ENCODE measurements at places on chromosomes 5 and 9.
A peak's percentile ranks its signal among the peaks of the same experiment; 100 is the strongest.

GRCh38 chr5:138469540-138470321 lies 4.5 kb downstream of the EGR1 start:
- peak; percentile 81 for DNase-seq

GRCh38 chr5:152593388-152593787 lies 188.3 kb upstream of the NMUR2 start:
- DNase-seq = no peak

GRCh38 chr5:175698401-175699115 lies 40.7 kb downstream of the HRH2 start:
- DNase-seq = no peak

DNA sequence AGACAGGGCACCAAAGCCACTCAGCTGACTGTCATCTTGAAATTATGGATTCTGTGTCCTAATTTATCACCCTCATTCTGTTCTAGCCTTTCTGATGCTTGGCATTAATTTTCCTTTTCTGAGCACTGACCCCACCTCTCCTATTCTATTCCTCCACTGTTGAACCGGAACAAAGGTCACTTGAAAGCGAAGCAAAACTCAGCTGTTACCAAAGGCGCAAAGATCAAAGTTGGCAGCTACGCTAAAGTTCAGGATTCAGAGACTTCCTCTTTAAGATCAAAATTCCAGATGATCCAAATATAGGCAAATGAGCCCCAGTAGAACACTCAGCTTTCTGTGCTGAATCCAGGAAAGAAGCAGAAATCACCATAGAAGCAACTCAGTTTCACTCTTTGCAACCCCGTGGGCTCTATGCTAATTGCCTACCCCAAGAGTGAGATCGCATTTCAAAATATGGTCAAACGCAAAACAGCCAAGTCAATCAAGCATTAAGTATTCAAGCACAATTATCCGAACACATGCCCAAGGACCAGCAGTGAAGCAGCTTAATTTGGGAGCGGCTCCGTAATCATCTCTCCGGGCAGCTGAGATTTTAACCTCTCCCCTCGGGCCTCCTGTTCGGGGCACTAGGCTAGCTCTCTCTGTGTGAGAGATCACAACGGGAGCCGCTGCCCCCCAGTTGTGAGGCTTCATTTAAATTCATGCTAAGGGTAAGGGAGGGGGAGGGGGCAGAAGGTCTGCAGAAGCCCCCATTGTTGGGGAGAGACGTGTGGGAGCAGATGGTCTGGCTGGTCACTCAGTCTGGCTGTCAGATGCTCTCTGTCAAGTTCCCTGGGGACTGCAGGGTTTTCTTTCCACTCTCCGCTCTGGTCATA lies 288.6 kb downstream of the ELAVL2 start:
- DNase-seq = no peak

GRCh38 chr5:161895514-161895913 lies 47.6 kb downstream of the GABRA1 start:
- DNase-seq = no peak

GRCh38 chr5:131959906-131960305 lies 14.4 kb upstream of the MEIKIN start:
- DNase-seq = no peak

DNA sequence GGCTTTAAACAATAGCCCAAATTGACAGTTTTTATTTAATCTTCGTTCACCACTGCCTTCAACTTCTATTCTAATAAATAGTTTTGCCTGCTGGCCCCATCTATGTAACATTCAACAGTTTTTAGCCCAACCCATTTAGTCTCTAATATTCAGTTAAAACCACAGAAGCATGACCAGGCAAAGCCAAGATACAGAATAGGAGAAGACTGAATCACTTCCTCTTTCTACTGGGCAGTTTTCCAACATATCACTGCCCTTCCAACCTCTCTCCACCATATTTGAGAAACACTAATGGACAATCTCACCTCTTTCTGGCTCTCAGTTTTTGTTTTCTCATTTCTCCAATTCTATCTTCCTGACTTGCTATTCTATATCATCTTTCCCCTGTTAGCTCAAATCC lies 352.9 kb downstream of the DNAH5 start:
- DNase-seq = no peak

GRCh38 chr5:39040875-39041274 lies 33.3 kb downstream of the RICTOR start:
- DNase-seq = no peak

DNA sequence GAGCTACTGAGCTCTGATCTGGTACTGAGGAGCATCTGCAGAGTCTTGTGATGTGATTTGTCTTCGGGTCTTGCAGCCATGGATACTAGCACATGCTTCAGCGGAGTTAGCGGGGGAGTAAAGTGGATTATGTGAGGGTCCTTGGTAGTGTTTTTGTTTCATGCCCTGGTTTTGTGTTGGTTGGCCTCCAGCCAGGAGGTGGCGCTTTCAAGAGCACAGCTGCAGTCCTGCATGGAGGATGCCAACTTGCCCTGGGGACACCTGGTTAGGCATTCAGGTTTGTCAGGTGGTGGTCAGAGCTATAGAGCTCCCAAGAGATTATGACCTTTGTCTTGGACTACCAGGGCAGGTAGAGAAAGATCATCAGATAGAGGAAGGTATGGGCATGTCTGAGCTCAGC lies 185.8 kb upstream of the CDH6 start:
- DNase-seq = no peak

DNA sequence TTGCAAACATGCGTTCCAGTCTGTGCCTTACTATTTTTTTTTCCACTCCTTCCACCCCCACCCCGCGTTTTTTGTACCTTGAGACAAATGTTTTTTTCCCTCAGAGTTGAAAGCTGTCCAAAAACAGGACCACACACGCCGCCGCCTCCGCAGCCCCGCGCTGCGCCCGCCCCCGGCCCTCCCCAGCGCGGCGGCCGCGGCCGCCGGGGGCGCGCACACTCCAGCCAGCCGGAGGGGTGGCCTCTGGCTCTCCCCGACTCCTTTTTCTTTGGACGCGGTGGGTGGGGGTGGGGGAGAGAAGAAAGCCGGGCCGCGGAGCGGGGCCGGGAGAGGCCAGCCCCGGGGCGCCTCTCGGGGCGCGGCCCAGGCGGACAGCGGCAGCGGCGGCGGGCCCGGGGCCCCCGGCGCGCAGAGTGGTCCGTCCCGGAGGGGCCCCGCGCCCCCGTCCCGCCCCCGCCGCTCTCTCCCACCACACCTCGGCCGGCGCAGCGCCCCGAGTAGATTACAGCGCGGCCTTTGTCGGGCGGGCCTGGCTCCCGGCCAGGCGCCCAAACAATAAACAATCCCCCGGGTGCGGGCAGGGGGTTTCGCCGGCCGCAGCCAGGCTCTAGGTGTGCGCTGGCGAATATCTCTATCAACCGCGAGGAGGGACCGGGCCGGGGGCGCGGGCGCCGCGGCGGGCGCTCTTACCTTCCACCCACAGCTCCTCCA lies 10.9 kb downstream of the PTCH1 start:
- no peak for DNase-seq

- DNase-seq = no peak
Observed at GRCh38 chr5:142678529-142678928, 7.4 kb downstream of the FGF1 start.

GRCh38 chr9:23556459-23556858 lies 269.6 kb downstream of the ELAVL2 start:
- no peak for DNase-seq

GRCh38 chr9:91427873-91428272 lies 4.2 kb upstream of the NFIL3 start:
- no peak for DNase-seq

- DNase-seq = no peak
Observed at GRCh38 chr9:132858751-132859150, 19.3 kb downstream of the AK8 start.

DNA sequence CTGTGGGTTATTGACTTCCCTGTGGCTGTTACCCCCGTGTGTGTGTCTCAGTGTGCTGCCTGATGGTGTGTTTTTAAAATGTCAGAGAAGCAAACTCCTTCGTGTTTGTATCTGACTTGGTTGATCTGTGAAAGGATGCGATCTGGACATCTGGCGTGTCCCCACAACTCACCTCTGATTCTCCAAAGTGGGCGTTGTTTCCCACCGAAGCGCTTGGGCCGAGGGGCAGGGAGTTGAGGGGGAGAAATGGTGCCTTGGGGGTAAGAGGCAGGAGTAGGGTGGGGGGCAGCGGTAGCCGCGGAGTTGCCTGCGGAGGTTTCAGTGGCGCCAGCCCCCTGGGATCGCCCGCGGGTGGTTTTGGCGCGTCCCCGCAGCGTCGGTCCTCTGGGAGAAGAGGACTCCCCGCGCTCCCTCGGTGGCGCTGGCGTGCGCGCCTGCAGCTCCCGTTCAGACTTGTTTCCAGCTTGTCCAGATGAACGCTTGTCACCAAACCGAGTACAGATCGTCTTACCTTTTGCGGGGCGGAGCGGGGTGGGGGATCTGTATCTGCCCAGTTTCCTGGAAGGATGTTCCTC lies 1.1 kb downstream of the MAST4 start:
- no peak for DNase-seq

DNA sequence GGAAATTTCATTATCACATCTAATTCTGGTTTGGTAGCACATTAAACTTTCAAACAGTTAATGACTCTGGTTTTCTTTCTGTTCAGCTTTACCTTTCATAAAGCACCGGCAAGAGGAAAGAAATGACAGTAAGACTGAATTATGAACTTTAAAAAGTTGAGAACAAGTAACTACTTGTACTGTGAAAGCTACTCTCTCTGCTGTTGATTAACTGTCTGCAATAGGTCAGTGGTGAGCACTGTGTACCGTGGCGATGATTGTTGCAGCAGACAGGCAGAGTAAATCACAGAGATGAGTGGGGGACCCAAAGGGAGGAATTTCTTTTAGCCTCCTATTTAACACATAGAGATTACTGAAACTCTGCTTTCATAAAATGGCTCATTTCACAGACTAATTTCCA lies 74.0 kb upstream of the MEF2C start:
- no peak for DNase-seq

- DNase-seq = no peak
Observed at GRCh38 chr5:14246350-14247053, 103.4 kb downstream of the TRIO start.
